NCI-H1436 (cell line): ENCODE measurements at places on chromosomes 12 and 14.

DNA sequence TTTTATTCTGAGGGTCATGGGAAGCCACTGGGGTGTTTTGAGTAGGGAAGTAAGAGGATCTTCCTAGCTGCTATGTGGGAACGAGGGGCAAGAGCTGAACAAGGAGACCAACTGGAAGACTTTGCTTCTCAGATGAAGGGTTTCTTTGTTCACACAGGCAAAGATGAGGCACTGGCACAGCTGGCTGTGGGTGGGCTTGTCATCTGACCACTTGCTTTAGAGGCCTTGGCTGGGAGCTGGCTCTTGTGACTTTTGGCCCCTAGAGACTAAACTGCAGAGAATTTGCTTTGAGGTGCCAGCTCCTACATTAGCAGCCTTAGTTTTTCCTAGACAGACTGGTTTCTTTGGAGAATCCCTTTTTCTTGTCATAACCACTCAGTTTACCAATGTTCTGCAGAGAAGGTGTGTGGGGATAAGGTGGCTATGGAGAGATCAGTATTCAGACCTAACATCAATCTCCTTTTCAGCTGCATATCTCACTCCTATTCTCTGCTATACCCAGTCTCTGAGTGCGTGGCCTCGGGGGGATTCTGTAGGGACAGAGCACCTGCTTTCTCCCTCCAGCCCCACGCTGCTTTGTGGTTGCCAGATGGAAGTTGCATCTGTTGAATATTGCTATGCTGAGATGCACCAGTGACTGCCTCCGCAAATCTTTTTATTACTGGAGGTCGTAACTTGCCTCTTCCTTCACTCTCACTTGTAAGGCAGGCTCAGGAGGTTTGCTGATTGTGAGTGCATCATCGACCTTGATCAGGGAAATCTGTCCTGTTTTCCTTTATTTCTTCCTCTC, 12.7 kb downstream of the PPP2R5C start:
- DNase-seq, result peak; percentile 55

- no peak for DNase-seq
These were observed 60.1 kb downstream of the TSPAN9 start for GRCh38 chr12:3137268-3137781.

DNA sequence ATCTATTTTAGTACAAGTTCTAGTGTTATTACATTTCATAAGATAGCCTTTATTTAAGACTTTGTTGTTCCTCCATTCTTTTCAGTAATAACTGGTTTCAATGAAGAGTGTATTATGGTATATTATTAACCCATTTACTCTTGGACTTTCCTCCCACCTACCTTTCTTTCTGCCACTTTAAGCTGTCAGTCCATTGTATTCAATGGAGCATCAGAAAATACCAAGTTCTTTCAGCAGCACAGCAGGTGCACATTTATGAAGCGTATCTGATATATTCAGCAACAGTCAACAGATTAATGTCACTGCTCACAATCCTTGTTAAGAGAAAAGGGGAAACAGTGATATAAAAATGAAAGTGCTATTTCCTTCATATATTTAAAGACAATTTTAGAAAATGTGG, 660.9 kb downstream of the C12orf50 start:
- DNase-seq, result peak; percentile 66

DNA sequence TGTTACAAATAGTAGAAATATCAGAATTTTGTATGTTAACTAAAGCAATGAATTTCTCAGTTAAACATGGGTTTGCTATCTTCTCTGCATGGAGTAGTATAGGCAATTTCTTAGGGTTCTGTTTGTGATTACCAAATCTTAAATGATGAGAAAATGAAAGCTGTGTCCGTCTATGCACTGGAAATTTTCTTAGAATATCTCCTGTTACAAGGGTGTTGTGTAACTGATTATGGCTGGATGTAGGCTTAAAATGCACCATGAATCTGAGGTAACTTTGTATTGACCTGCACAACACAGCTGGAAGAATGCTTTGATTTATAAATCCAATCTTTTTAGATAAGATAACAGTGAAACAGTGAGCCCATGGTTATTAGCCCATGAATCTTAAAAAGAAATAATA, 17.8 kb downstream of the TRIP11 start:
- DNase-seq, result no peak

DNA sequence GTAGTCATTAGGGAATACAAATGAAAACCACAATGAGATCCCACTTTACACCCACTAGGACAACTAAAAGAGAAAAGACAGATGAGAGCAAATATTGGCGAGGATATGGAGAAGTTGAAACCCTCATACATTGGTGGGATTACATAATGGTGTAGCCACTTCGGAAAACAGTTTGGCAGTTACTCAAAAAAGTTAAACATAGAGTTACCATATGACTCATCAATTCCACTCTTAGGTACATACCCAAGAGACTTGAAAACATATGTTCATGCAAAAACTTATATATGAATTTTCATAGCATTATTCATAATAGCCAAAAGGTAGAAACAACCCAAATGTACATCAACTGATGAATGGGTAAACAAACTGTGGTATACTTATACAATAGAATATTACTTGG, 27.1 kb downstream of the ALDH1L2 start:
- DNase-seq, result no peak

- no peak for DNase-seq
These were observed 12.7 kb downstream of the PPP1R36 start for GRCh38 chr14:64562436-64562835.

DNA sequence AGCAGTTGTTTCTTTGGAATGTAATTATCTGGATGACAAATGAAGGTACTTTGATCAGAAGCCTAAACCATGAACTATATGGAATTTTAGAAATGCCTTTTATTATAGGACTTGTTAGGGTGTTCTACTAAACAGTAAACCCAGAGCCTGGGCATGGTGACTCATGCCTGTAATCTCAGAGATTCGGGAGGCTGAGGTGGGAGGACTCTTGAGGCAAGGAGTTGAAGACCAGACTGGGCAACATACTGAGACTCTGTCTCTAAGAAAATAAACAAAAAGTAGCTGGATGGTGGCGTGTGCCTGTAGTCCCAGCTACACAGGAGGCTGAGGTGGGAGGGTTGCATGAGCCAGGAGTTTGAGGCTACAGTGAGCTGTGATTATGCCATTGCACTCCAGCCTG, 23.9 kb downstream of the PALS1 start:
- DNase-seq, result no peak

- DNase-seq, result no peak
These were observed 27.7 kb downstream of the PPP2R5C start for GRCh38 chr14:101789222-101789621.

DNA sequence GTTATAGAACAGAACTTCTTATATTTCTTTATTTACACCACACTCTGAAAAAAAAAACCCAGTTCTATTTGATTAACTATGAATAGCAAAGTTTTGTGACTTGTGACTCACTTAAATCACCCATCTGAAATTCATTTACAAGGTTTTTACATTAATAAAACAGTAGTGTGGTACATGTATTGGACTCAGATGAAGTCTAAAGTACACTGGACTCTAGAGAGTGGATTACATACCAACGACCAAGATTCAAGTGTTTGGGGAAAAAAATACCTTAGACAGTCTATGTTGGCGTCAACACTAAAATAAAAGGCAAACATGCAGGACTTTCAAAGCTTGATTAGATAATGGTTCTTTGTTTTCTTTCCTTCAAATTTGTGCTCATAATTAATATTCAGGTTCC, 85.7 kb downstream of the SLC38A1 start:
- no peak for DNase-seq

DNA sequence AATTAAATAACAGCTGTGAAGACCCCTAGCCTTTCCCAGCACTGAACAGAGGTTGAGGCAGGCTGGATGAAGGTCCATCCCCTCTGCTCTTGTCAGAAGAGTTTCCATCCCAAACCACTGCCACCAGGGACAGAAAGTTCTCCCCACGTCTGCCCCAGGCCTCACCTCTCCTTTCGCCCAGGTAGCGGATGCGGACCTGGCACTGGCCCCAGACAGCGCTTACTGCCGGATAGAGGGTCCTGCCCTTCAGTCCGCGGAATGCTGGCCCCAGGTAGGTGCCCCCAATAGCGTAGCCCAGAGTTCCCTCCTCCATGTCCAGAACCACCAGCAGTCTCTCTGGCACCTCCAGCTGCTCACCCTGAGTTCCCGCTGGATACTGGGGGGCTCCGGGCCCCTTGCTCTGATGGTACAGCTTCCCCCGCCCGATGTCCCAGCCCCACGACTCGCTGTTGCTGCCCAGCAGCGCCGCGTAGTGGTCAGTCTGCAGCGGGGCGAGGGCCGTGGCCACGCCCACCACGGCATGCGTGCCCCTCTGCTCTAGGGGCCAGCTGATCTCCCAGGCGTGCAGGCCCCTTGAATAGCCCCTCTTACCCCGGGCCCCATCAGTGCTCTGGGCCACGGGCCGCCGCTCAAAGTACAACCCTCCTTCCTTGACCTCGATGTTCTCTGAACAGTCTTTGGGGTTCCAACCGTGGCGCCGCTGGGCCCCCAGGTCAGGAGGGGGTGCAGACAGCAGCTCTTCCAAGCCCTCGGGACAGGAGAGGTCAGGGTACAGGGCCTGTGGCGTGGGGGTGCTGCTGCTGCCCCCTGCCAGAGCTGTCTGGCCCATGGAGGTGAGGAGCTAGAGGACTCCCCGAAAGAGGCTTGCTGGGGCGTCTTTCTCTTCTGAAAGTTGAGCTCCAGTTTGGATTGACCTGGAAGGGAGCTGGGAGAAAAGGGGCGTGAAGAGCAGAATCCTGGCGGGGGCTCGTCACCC, 742 bp downstream of the SPSB2 start:
- peak; percentile 74 for DNase-seq

- no peak for DNase-seq
These were observed 38.2 kb upstream of the SNX6 start for GRCh38 chr14:34668111-34668510.

DNA sequence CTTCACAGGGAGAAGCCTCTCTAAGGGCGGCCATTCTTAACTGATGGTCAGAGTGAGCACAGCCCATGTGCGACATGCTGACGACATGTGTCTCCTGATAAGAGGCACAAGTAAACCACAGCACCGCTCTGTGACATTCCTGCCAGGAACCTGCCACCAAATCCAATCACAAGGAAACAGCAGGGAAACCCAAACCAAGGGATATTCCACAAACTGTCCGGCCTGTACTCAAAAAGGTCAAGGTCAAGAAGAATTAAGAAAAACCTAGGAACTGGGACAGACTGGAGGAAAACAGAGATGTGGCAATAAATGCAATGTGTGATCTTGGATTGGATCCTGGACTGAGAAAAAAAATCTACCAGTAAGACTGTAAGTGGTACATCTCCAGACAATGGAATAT, 91.9 kb downstream of the SYNE3 start:
- no peak for DNase-seq

- no peak for DNase-seq
These were observed 43.3 kb upstream of the CSRP2 start for GRCh38 chr12:76921891-76922664.

- DNase-seq, result no peak
These were observed 10.8 kb upstream of the SPTSSA start for GRCh38 chr14:34472706-34473279.

DNA sequence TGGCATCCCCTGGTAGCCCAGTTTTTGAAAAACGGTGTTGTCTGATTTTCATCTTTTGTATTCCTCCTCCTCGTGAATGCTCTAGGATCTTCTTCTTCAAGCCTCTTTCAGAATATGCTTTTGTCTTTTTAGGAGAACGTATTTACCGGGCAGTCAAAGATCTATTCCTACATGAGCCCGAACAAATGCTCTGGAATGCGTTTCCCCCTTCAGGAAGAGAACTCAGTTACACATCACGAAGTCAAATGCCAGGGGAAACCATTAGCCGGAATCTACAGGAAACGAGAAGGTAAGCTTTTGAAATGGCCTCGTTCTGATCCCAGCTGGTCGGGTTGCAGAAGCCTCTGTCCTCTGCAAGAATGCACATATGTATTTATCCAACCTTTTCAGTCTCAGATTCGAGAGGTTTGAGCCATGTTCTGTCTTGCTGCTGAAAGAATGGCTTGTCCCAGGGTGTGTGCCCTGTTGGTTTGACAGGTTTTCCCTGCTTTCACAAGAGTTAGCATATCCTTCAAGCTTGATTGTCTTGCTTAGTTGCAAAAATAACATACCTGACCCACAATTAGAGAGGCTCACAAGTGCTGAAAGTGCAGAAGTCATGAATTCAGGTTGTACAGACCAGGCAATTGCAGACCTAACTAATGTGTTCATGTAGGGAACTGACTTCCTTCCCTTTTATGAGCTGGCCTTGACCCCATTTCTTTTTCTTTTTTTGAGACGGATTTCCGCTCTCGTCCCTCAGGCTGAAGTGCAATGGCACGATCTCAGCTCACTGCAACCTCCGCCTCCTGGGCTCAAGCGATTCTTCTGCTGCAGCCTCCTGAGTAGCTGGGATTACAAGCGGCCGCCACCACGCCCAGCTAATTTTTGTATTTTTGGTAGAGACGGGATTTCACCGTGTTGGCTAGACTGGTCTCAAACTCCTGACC, 6.8 kb downstream of the KMT5A start:
- DNase-seq, result no peak

- DNase-seq, result no peak
These were observed 25.3 kb upstream of the SPTLC2 start for GRCh38 chr14:77641534-77642341.

DNA sequence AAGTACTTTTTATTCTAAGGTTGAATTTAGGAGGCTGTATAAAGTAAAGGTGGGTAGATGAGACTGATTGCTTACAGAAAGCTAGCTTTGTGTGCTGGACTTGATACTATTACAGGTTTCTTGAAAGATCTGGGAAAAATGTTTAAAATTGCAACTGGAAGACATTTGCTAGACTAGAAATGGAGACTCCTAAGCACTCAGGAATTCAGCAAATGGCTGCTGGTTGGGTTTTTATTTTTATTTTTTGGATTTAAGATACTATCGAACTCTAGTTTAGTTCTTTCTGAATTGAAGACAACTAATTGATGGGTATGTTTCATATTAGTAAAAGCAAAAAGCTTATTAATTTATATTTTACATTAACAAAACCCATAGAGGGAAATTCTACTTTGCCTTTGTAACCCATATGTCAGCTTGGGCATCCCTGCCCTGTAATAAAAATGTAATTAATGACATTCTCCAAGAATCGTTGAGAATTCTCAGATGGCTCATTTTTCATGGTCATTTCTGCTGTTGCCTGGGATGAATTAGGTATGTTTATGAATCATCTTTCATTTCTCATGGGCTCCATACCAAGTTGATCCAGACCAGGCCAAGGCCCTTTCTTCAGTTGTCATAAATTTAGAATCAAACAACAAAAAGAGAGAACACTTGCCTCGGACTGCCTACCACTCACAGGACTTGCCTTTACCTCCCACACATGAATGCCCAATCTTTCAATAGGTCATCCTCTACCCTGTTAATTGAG, 102.1 kb downstream of the ERGIC2 start:
- DNase-seq, result no peak
